Daoy (cell line): ENCODE measurements at places on chromosomes 4 and X. TPM values are rescaled to one million over a fixed set of nuclear protein-coding genes. Genes with fewer than 3 reads are reported as not detected.

CYP4V2 gene
- total RNA-seq = 11.3 and 18.2 TPM in 2 replicates

DNA sequence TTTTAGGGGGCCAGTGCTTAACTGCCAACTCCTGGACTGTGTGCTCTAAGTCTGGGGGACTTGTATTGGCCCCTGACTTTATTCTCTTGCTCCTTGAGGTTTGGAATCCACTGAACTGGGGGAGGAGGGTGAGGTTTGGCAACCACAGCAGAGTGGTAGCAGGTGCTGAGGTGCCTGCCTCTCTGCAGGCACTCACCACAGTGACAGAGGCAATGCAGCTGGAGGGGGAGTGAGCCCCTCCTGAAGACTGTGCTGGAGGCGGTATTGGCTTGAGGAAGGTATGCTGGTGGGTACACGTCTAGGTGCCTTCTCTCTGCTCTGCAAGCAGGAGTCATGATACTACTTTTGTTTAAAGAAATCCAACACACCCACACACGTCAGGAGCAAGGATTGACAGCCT, 24.6 kb downstream of the CFAP299 start:
- no peak for DNase-seq

DNA sequence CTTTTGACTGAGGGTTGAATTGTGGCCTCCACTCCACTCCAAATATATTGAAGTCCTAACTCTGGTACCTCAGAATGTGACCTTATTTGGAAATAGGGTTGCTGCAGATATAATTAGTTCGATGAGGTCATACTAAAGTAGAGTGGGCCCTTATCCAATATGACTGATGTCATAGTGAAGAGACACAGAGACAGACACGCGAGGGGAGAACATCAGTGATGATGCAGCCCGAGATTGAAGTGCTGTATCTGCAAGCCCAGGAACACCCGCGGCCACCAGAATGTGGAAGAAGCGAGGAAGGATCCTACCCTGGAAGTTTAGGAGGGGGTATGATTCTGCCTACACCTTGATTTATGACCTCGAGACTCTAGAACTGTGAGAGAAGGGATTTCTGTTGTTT, 279.0 kb downstream of the ANKRD50 start:
- no peak for DNase-seq

- no peak for DNase-seq
Observed at GRCh38 chr4:108535757-108536156, 84.6 kb upstream of the RPL34 start.

DNA sequence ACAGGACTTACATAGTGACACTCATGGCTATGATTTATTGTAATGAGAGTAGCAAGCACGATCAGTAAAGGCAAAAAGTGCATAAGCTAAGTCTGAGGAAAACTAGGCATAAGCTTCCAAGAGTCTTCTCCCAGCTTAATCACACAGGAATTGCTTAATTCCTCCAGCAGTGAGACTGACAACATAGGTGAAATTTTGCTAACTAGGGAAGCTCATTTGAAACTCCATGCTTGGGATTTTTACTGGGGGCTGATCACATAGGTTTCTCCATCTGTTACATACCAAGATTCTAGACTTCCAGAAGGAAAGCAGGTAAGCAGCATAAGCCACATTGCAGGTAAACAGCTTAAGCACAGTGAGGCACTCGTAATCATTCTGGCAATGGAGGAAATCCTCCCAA, 71.8 kb upstream of the FHDC1 start:
- DNase-seq = no peak
